ENCODE measurements at places on chromosomes 16 and 17.

DNA sequence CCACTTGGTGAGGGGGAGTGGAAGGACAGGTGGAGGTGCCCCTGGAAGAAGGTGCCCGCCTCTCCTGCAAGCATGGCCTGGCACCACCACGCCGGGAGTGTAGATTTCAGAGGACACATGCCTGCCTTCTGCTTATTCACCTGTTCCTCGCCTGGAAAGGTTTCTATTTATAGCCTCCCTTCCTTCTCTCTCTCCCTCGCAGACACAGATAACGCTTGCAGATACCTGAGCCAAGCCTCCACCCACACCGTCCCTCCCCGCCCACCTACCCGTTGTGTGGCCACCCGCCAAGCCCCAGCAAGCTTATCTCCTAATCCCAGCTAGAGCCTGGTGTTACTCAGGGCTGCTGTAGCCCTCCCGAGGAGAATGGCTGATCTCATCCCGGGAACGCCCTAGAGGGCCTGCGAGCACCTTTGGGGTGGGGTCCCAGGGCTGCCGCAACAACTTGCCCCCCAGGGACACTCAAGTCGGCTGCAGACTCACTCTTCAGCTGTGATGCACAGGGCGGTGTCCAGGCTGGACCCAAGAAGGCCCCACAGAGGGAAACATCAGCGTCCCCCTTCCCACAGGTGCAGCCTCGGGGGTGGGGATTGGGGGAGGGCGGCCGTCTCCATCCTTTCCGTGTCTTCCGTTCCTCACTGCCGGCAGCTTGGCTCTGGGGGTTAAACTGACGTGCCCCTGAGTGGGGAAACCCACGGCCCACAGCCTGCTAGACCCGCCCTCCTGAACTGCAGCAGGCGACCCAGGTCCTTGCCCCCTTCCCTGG, 1.9 kb upstream of the SNAI3 start:
- no peak for DNase-seq

DNA sequence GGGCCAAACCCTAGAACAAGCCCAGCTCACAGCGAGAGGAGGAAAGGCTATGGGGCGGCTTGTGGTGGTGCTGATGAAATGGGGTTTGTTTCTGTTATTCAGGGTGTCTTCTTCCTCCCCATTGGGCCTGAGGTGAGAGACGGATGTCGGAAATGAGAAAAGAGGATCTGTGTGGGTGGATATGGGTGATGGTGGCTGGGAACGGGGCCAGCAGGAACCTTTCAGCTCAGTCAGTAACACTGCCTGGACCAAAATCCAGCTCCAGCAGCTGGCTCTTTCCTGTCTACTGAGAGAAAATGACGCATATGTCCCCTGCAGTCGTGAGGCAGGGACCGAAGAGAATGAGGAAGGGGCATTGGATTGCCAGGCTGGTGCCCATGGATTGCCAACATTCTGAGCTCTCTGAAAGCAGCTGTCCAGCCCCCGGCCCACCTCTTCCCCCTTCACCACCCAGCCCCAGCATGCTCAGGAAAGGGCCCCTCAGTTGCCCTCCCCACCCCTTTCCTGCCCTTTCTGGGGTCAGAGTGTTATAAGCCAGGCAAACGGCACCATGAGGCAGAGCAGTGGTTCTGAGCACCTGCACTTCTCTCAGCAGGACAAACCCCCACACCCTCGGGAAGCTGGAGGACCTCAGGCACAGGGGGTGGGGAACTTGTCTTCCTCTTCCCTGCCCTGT, 4.0 kb downstream of the MYH3 start:
- no peak for DNase-seq

- peak; percentile 76 for DNase-seq
Measured at GRCh38 chr16:88743693-88744576, 37.6 kb downstream of the CTU2 start.

DNA sequence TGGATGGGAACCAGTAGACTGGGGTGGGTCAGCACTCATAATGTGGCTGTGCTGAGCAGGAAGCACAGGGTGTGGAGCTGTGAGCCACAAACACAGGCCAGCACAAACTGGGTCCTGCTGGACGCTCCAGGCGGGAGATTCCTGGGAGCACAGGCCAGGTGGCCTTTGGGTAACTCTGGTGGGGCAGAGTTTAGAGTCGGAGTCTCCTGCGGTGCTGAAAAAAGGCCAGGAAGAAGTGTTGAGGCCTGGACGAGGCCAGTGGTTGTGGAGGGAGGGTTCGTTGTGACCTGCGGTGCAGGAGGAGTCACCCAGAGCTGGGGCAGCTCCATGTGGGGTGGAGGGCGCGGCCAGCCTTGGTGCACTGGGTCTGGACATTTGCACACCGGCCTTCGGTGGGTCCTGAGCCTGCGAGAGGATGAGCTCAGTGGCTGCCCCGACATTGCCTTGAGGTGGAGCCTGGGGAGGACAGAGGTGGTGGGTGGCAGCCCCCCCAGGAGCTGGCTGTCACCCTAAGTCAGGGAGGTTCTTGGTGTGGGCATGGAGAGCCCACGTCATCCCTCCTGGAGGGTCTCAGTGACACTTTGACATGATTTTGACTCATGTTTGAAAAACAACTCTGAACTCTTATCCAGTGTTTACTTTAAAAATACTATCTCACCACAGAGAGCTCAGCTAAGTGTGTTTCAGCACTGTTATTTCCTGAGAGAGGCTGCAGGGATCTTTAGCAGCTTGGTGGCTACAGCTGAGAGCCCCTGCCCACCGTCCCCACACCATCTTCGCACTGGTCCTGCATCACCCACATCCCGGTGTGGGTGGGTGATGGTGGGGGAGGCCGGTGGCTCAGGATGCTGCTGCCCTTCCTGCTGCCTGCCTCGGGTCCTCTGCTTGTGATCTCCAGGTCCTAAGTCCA, 98.7 kb downstream of the NPIPB11 start:
- no peak for DNase-seq

DNA sequence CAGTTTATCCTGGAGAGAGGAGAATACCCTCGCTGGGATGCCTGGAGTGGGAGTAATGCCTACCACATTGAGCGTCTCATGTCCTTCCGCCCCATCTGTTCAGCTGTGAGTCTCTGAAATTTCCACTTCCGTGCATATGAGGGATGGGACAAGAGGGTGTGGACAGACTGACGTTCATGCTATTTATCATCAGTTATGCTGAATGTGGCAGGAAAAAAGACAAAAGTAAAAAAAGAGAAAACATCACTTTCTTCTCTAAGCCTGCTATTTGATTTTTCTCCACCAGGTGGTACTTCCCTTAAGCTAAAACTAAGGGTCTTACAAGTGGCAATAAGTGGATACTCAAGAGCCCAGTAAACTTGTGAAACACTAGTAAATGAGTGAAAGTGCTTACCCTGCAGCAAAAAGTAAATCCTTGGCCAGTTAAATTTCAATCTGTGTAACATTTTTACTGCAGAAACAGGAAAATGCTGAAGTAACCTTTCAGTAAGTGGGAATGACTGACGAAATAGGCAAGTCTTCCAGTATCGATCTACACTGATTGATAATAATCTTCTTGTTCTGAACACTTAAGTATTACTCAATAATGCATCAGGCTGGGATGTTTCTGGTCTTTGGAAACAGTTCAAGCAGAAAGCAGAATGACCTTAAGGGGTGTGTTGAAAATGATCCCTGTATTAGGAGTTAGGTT, 5.6 kb downstream of the CRYBA1 start:
- DNase-seq = no peak

DNA sequence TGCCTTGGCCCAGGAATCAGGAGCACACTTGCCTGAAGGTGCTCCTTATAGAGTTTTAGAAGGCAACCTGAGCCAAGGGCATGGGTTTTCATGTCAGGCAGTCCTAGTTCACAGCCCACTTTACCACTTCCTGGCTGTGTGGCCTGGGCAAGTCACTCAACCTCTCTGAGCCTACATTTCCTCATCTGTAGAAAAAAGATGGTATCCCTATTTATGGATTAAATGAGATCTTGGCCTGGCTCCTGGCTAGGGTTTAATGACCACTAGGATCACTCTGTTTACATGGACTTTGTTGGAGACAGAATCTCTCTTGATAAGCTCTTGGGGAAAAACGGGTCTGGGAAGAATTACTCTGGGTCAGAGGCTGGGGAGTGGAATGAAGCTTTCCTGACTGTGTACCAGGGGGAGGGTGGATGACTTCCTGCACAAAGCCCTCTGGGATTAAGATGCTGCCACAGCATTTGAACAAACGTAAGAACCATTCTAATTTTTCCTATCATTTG, 2.3 kb downstream of the MT2A start:
- no peak for DNase-seq

GRCh38 chr16:83728492-83728891, 79.3 kb upstream of the HSBP1 start:
- DNase-seq = no peak

- no peak for DNase-seq
Measured at GRCh38 chr17:79495665-79496064, 115.2 kb downstream of the RBFOX3 start.

- DNase-seq = no peak
Measured at GRCh38 chr17:82592289-82592766, 55.9 kb downstream of the WDR45B start.

DNA sequence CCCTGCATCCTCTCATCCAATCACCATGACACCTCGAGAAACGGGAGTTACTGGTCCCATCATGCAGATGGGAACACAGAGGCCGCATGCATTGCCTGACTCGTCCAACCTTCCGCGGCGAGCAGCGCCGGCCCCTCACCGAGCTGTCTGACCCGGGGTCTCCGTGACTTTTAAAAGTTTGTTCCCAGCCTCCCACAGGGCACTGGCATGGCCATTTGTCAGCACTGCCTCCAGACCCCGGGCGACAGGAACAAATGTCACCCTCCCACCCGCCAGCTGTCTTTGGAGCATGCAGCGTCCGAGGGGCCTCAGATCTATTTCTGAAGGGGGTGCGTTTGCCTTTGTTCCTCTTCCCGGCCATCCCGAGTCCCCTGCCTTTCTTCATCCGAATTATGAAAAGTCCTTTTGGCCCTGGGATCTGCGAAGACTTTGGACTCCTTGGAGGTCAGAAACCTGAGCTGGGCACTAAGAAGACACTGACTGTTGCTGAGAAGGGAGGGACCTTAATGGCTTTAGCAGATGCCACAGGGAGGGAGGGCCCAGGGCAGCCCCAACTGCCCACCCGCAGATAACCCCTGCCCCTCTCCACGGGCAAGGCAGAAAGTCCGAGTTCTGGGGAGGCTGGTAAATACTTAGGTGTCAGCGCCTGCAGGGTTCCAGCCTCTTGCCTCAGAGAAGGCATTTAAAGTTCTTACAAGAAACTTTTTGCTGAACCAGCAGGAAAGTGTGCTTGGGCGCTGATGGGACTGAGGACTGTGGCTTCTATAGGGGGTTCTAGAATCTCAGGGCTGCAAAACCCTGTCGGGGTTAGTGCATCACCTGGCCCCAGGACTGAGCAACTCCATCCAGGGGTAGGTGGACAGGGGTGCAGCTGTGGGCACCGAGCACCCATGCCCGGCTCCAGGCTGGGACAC, 348.1 kb downstream of the FOXL1 start:
- DNase-seq = no peak

DNA sequence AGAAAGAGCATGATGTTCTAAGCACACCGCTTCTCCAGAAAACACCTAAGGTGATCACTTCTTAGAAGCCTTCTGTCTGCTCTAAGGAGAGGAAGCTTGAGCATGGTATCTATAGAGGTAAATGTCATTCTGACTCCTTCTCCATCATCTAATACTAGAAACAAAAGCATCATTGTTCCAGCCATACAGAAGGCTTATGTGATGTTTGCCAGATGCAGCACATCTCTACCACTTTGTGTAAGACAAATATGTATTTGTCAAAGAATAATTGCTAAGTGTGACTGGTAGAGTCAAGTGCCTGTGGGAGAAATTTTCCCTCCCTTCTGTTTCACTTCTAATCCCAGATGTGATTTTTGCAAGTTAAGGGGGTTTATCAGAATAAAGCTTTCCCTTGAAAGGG, 217.1 kb downstream of the HS3ST3A1 start:
- DNase-seq = no peak

- no peak for DNase-seq
Measured at GRCh38 chr16:974001-974601, 3.3 kb upstream of the LMF1 start.

- peak; percentile 57 for DNase-seq
Measured at GRCh38 chr17:49210158-49211029, at the start of the genes ABI3 and GNGT2. Gene ABI3 (plus strand): TSS chr17:49210707. CDS start chr17:49210725, 18 bp downstream. Gene GNGT2 (minus strand): TSS chr17:49210574. CDS start chr17:49207422, 3,152 bp downstream.

- no peak for DNase-seq
Measured at GRCh38 chr16:17397499-17397891, 73.3 kb downstream of the XYLT1 start.

- no peak for DNase-seq
Measured at GRCh38 chr16:53672461-53672860, 31.2 kb downstream of the RPGRIP1L start.

DNA sequence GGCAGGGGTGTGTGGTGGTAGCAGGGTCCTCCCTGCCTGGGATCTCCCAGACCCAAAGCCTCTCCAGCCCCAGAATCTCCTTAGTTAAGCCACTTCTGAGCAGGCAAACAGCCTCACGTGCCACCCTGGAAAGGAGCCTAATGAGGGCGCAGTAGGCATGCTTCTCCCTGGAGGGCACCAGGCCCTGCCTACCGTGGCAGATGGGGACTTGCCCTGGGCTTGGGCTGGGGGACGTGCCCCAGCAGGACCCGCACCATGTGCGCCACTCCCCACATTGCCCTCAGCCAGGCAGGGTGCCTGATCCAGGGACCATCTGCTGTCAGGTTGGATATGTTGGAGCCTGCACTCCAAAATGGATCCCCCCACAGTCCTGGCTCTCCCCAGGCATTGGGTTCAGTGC, 14.2 kb downstream of the FAM83G start:
- DNase-seq = no peak

- no peak for DNase-seq
Measured at GRCh38 chr17:17983376-17983775, 10.7 kb downstream of the DRC3 start.

GRCh38 chr17:28725660-28726225, 290 bp downstream of the TLCD1 start:
- peak; percentile 64 for DNase-seq

DNA sequence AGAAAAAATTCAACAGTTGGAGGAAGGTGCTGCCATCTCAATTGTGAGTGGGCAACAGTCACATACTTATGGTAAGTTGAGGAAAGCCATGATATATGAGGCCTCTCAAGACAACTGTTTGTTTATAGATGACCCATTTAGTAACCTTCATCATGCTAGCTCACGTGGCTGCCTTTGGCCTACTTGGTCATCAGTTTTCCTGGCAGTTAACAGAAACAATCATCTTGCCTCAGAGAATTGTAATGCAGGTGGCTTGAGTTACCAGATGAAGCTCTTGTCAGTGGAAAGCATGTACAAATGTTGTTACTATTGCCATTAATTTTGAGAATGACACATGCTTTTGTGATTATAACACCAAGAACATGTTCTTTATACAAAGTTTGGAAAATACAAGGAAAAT, 14.7 kb downstream of the TPPP3 start:
- DNase-seq = no peak

- no peak for DNase-seq
Measured at GRCh38 chr17:79942591-79943346, 92.9 kb downstream of the TBC1D16 start.

All from stimulated activated CD4-positive, alpha-beta T cell treated with anti-CD3 and anti-CD28 coated beads, Interleukin-2, amount 100 ng/mL, for 48 hours (primary cell).